ENCODE measurements at places on chromosomes 5 and 9.

DNA sequence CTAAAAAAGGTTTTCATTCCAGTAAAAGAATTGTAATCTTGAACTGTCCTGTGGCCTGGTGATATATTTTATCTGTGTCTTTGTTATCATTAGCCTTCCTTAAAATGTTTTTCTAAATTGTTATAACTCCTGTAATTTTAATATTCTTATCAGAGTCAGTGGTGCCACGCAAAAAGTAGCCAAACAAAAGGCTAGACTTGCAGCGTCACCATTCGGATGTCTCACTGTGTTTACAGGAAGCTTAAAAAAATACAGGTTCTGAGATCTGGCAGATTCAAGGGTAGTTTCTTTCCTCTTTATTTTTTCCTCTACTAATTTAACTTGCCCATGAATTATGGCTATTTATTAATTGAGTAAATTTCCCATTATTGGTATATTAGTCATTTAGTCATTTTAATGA, 362.3 kb downstream of the MAT2B start:
- DNase-seq = no peak

GRCh38 chr9:136562746-136563495, 17.1 kb upstream of the NOTCH1 start:
- no peak for DNase-seq

- DNase-seq = no peak
Observed at GRCh38 chr5:8333977-8334376, 465.0 kb downstream of the MTRR start.

DNA sequence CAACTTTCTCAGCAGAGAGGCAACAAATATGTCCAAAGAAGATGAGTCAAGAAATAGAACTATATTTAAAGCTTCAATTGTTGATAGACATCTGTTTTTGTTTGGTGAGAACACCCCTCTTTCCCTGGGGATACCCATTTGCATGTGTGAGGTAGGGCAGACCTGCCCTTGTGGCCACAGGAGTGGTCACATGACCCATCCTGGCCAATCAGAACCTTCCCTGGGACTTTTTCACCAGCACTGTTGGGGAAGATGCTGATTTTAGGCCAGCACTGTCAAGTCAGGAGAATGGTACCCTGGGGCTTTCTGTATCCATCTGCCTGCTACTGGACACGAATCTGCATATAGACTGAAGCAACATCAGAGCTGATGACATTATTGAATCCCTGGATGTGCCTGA, 211.2 kb downstream of the CDK5RAP2 start:
- DNase-seq = no peak

- no peak for DNase-seq
Observed at GRCh38 chr5:41420492-41421067, 89.8 kb downstream of the PLCXD3 start.

- DNase-seq = no peak
Observed at GRCh38 chr5:120083851-120084542, 380.1 kb upstream of the PRR16 start.

DNA sequence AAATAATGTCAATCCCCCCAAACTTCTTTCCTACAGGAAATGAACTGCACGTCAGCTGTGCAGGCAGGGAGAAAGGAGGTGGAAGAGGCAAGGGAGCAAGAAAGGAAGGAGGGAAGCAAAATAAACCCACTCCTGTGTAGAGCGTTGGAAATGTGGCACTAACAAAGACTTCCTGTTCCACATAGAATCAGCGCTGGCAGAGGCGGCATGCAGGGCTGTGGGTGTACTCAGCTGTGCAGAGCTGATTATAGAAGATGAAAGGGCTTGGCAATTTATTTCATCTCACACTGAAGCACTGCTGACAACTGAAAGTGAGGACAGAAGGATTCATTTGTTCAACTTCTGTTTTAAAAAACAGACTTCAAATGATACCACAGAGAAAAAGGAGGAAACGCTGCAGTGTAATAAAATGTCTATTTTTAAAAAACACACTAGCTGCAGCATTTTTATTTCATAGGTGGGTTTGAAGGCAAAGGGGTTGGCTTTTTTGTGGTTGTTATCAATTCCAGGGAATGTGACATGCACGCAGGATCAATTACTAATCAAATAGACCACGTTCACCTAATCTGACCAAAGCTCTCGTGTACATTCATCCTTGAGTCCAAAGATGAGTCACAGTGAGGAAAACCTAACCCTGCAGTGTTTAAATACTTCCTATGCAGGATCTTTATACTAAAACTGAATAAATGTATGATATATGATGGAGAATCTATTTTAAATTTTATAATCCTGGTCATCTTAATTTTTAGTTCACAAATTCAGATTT, 583.5 kb downstream of the ZNF608 start:
- no peak for DNase-seq

DNA sequence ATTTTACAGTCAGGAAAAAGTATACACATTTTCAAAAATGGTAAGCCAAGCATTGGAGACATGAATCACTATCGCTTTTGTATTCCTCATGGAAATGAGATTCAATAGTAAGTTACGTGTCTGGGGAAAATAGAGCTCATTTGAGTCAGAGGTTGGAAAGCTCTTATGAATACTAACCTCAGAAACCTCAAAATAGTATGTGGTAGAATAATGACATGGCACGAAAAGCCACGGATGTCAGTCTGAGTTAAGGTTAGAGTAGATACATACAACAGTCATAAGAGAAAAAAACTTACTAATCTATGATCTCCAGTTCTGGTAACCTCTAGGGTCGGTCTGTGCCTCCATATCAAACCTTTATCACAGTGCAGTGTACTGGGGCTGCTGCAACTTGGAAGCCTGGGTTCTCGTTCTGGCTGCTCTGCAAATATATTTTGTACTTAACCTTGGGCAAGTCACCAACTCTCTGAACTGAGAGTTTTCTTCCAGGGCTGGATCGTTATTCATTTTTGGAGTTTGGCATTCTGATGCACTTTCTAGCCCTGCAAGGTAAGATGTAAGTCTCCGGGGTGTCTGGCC, 31.8 kb downstream of the MAP1B start:
- no peak for DNase-seq

DNA sequence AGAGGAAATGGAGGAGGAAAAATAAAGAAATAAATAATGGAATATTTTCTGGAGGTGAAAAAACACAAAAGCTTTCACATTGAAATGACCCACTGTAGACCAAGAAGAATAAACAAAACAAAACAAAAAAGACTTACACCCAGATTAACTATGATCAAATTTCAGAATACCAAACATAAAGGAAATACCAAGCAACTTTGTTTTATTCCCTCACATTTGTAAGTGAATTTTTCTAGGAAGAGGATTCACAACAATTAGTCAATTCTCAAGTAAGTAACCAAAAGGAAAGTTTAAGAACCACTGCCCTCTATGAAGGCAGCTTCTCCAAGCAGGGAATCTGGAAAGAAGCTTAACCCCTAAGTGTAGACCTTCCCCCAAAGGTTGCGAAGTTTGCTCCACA, 29.6 kb upstream of the B4GALT1 start:
- no peak for DNase-seq

DNA sequence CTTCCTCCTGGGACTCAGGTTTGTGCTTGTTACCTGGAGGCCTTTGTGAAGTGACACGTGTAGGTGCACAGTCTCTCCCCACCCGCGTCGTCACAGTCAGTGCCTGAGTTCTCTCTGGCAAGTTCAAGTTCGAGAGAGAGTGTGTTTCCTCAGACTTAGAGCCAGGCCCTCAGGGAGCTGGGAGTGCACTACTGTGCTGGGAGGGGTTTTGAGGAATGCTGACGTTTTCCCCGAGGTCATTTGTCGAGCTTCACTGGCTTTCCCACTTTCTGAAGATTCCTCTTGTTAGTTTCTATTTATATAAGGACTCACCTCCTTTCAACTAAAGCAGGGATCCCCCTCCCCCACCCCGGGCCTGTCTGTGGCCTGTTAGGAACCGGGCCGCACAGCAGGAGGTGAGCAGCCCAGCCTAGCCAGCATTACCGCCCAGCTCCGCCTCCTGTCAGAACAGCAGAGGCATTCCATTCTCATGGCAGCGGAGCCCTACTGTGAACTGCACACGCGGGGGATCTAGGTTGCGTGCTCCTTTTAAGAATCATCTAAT, 209.2 kb downstream of the DIRAS2 start:
- DNase-seq = no peak

- DNase-seq = no peak
Observed at GRCh38 chr9:85004818-85005413, 335.4 kb downstream of the NTRK2 start.

- no peak for DNase-seq
Observed at GRCh38 chr5:108935611-108936010, 187.9 kb downstream of the FER start.

GRCh38 chr5:8686707-8687106, 817.8 kb downstream of the MTRR start:
- DNase-seq = no peak

GRCh38 chr5:35657877-35658276, 40.2 kb downstream of the SPEF2 start:
- DNase-seq = no peak

- no peak for DNase-seq
Observed at GRCh38 chr5:158802941-158803341, 296.8 kb downstream of the EBF1 start.

DNA sequence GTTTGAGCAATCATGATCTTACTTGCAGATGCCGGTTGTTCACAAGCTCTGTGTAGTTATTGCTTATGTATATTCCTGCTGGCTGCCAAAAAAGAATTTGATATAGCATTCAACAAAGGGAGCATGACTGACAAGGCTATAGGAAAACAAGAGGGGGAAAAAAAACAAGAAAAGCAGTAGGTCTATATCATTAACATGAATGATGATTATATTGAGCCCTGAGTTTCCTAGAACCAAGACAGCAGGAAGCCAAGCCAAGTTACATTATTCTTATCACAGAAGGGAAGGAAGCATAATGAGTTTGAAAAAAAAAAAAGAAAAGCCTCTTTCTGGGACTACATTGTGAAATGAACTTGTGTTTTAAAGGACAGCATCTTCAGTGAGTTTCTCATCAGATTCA, 41.0 kb downstream of the TSTD2 start:
- DNase-seq = no peak

- DNase-seq = no peak
Observed at GRCh38 chr9:116333254-116333653, 179.7 kb downstream of the PAPPA start.

GRCh38 chr9:85430659-85431338, 311.0 kb downstream of the AGTPBP1 start:
- DNase-seq = no peak

DNA sequence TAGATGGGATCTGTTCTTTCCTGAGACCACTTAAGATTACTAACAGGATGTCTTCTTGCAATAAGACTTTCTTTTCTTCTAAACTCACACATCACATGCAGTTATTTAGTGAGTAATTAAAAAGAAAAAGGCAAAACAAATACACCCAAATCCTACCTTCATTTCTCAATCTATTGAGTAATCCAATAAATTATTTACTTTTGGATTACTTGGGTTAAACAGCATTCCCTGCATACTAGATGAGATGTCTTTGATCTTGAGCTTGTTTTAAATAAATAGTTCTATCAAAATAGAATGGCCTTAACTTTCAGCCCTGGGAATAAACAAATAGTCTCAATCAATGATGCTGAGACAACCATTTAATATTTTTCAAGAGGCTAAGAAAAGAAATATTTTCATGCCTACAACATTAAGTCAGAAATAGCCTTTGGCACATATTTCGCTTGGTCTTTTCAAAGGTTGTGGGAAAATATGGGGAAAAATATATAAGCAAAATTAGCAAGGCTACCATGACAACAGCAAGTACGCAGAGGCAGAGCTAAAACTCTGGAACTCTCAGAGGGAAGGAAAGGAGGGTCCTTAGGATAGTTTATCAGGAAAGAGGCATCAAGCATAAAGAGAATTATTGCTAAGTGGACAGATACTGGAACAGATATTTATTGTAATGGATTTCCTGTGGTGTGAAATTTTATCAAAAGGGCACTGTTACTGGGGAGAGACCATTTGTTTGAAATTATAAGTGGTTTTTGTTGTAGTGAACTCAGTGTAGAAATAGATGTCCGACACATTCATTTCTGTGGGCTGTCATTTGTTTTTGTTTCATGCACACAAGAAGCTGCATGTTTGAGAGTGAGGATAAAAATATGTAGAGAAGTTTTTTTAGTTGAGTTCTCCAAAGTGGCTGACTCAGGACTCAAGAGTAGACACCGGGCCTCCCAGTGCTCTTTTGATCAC, 70.2 kb upstream of the CDH6 start:
- no peak for DNase-seq

GRCh38 chr5:143924311-143924978, 112.5 kb downstream of the HMHB1 start:
- DNase-seq = no peak

GRCh38 chr5:40399349-40399748, 280.4 kb upstream of the PTGER4 start:
- no peak for DNase-seq

GRCh38 chr5:142800776-142801494, 30.8 kb downstream of the ARHGAP26 start:
- DNase-seq = no peak

GRCh38 chr5:157026789-157027424, 32.0 kb downstream of the HAVCR1 start:
- no peak for DNase-seq

DNA sequence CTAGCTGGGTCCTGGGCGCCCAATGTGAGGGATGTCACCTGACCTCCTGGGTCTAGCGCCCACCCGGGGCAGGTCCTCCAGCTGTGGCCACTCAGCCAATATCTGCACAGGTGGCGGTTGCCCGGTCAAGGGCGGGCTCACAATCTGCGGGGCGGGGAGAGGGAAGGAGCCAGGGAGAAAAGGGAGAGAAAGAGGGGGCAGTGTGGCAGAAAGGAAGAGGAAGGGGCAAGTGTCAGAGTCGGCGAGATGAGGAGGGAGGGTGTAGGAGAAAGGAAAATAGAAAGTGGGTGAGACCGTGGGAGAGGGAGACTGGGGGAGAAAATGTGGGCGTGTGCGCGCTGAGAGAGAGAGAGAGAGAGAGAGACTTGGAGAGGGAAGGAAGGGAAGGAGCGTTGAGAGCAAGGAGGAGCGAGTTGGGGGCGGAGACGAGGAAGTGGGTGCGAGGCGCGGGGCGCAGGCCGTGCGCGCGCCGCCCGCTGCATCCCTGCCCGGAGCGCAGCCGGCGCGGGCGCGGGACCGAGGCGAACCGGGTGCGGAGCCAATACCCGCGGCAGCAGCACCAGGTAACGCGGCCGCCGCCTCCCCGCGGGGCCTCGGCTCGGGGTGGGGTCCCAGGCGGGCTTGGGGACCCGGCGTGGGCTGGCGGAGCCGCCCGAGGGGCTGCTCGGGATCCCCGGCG, at the start of gene HRH2:
Gene HRH2 (plus strand): TSS at position 479 of the 679 bp plus-strand sequence. CDS start 25,163 bp downstream, outside the sequence.
- DNase-seq = no peak

DNA sequence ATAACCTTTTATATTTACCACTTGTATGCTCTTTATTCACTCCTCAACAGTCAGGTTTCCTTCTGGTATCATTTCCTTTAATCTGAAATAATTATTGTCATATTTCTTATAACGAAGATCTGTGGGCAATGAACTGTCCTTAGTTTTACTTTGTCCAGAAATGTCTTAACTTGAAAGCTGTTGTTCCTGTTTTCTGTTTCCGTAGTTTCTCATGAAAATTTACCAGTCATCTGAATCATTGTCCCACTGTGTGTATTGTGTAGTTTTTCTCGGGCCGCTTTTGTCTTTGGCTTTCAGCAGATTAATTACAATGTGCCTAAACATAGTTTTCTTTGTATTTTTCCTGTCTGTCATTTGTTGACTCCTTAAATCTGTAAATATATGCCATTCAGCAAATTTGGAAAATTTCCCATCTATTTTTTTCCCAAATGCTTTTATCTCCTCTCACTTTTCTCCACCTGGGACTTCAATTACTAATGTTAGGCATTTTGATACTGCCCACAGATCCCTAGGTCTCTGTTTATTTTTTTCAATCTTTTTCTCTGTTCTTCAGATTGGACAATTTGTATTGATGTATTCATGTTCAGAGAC, 74.9 kb downstream of the PDE8B start:
- no peak for DNase-seq
